ENCODE measurements at places on chromosomes 3 and 15.

GRCh38 chr3:31859245-31859644 is 121.8 kb downstream of the OSBPL10 start:
- DNase-seq = no peak

DNA sequence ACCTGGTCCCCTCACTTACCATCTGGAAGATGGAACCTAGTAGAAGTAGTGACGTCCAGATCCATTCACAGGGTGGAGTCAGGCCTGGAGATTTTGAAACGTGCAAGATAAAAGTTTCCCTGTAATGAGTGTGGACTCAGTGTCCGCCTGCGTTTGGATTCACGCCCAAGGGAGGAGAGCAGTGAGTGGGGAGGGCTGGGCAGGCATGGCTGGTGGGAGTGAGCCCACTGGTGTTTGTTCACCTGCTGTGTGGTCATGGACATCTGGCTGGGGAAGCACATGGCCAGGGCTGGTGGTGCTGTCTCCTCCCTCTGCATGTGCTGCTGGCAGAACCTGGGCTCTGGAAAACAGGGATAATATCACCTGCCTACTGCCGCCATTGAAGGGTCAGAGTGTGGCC is 37.0 kb downstream of the RLBP1 start:
- DNase-seq = no peak

- DNase-seq = no peak
Measured at GRCh38 chr3:47607335-47607734, 28.7 kb upstream of the CSPG5 start.

- DNase-seq = no peak
Measured at GRCh38 chr3:177776661-177777101, 579.4 kb upstream of the TBL1XR1 start.

DNA sequence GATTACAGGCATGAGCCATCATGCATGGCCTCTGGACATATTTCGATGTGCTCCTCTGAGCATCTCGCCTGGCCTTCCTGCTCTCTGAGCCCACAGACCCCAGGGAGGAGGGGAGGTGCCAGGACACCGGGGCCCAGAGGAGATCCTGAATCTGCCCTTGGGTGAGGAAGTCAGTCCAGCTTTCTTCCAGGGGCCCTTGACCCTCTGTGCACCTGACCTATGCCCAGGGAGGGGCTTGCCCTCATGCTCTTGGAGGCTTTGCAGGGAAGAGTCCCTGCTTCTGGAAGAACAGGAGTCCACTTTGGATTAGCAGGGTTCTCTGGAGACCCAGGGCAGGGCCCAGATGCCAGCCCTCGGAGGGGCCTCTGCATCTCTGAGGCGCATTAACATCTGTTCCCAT is 1.4 kb downstream of the ACSBG1 start:
- no peak for DNase-seq

GRCh38 chr3:190455828-190456227 is 6.1 kb upstream of the TMEM207 start:
- no peak for DNase-seq

DNA sequence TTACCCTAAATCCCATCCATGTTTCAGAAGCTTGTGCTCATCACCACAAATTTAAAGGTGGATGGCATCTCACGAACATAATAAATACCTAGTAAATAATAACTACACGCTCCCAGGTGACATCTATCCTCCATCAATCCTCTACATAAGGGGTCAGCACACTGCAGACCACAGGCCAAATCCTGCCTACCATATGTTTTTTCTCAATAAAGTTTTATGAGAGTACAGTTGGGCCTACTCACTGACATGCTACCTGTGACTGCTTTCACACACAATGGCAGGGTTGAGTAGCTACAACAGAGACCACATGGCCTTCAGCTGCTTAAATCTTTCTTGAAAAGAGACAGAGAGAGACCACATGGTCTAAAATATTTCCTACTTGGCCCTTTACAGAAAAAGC is 105.9 kb downstream of the LMLN start:
- no peak for DNase-seq

- DNase-seq = no peak
Measured at GRCh38 chr3:179074656-179075055, 3.0 kb upstream of the ZMAT3 start.

DNA sequence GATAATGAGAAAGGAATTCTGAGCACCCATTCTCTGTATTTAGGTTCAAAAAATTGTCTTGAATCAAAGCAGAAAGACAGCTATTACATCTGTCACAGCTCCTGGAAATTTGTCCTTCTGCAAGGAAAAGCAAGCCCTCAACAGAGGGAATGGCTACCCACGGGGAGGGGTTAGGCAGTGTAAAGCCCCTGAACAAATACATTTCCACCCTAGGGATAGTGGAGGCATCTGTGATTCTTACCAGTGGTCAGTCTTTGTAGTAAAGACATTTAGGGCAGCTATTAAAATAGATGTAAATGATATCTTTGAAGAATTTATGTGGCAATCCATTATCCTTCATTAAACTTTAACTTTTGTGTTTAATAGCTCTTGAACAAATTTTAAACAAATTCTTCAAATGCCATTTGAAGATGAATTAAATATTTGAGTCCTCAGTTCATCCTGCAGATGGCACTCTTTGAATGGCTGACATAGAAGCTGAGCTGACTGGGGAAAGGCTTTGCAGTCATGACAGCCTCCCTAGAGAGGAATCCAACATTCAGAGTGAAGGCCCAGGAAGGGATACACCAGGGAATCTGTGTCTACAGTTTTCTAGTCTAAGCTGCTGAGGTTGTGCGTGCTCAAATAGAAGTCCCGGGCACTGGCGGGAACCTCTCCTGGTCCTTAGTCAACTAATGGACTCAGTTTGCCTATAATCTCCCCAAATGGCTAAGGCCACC is 359.7 kb upstream of the ROPN1 start:
- no peak for DNase-seq

- no peak for DNase-seq
Measured at GRCh38 chr3:89049119-89049518, 58.3 kb upstream of the EPHA3 start.

DNA sequence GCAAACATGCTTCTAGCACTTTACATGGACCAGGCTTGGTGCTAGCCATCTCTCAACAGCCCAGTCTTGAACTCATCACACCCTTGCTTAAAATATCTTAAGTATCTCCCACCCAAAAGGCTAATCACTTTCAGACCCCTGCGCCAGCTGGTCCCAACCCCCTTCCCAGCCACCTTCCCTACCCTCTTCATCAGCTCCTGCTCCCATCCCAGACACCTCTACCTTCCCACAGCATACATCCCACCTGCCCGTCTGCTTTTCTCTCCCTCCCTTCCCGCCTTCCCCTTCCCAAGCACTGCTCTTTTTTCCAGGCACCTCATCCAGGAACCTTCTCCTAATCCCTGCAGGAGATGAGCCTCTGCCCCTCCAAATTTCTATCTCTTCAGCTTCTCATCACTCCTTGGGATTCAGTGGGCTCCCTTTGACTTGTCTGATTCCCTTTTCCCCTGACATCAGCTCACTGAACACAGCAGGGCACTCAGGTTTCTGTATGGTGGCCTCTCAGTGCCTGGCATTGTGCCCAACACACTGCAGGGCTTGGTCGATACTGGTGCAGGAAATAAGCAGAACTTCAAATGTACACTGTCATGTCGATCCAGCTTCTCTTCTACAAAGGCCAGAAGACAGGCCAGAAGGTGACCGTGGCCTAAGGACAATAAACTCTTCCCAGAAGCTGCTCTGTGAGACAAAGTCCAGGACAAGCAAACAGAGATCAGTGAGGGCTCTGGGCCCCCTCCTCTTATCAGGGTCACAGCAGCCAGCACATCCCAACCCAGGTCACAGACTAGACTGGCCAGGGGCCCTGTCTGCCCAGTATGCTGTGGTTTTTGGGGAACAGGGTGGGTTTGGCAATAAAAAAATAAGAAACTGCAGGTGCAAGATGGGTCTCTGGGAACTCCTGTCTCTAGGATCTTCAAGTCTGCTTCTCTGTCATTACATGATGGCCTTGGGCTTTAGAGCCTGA is 2.2 kb upstream of the ITIH1 start:
- peak; percentile 40 for DNase-seq

GRCh38 chr15:90075420-90076289 is 26.6 kb downstream of the IDH2 start:
- DNase-seq = no peak

Measured in upper lobe of right lung (tissue), 1 donor.